NCI-H1105 (cell line): ENCODE measurements at places on chromosomes 5 and 9.

DNA sequence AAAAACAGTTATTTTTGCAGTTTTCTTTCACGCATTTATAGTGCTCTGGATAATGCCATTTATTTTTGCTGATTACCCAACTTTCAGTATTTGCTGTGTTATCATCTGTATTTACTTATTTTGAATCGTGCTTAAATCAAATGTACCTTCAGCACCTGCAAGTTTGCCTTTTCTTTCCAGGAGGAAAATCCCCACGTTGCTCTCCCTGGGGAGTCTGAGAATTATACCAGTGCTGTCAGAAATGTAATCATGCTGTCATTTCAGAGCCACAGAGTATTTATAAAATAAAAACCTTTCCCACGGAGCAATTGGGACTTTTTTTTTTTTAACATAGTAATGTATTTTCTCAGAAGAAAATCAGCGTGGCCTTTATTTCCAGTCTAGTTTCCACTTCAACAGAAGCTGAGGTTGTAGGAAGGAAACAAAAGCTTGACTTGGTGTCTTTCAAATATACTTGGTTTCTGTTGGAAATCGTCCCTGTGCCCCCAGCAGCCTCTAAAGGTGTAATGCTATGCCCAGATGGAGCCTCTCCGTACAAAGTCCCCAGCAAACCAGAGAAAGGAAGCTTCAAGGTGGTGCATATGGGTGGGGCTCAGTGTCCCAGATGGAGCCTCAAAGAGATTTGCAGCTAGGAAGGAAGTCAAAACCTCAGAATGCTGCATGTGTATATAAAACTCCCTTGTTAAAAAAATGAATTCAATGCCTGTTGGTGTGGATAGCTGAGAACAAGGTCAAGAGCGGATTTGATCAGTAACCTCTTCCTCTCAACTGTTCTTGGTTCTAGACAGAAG lies 2.1 kb downstream of the GPR150 start:
- no peak for DNase-seq

DNA sequence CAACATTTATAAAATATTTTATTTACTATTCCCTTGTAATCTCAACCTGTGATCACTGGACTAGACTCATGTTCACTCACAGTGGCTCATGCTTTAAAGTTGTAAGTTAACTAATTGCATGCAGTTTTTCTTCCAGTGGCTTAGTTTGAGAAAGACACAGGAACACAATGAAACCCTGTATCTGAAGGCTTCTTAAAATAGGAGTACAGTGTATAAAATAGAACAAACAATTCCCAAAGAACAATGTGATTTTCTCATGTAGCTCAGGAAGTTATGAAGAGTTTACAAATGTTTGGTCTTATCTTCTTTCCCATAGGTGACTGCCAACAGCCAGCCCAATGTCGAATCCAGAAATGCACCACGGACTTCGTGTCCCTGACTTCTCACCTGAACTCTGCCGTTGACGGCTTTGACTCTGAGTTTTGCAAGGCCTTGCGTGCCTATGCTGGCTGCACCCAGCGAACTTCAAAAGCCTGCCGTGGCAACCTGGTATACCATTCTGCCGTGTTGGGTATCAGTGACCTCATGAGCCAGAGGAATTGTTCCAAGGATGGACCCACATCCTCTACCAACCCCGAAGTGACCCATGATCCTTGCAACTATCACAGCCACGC lies 5.9 kb downstream of the RGMB start:
- DNase-seq: no peak

GRCh38 chr5:58087123-58087522 lies 372.8 kb downstream of the PLK2 start:
- DNase-seq: no peak

GRCh38 chr9:96376891-96377874 lies 6.3 kb downstream of the SLC35D2 start:
- DNase-seq: no peak

- no peak for DNase-seq
Measured at GRCh38 chr5:43134019-43134418, 13.3 kb downstream of the ZNF131 start.

DNA sequence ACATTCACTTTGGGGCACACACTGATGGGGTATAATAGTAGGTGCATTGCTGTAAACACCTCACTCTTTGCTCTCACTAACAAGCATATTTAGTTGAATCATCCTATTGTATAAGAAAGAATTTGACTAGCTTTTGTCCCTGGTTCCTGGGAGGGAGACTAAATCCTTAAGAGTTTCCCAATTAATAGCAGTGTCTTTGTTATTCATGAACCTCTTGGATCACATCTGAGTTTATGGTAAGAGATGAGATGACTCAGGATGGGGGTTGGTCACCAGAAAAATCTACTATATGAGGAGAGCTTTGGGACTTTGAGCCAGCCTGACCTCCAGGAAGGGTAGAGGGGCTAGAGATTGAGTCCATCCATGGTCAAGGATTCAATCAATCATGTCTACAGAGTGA lies 56.8 kb downstream of the PUM3 start:
- DNase-seq: no peak

- no peak for DNase-seq
Measured at GRCh38 chr9:78707481-78707991, 410.6 kb downstream of the PSAT1 start.

DNA sequence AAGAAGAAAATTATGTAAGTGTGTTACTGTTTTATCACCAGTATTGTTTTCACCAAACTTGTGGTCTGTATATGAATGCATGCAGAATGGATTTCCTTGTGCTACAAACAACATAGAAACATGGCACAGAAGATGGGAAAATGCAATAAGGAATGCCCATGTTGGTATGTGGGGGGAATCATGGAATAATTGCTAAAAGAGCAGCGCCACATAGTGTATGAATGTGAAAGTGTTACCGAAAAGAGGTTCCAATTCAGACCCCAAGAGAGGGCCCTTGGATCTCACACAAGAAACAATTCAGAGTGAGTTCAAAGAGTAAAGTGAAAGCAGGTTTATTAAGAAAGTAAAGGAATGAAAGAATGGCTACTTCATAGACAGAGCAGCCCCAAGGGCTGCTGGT lies 26.4 kb upstream of the TYRP1 start:
- DNase-seq: no peak

DNA sequence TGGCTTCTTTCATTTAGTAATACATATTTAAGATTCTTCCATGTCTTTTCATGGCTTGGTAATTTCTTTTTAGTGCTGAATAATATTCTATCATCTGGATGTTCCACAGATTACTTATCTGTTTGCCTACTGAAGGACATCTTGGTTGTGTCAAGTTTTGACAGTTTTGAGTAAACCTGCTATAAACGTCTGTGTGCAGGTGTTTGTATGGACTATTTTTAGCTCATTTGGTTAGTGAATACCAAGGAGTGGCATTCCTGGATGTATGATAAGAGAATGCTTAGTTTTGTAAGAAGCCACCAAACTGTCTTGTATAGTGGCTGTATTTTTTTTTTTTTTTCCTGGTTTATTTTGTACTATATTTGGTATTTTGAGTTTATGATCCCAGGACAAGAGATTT lies 38.4 kb downstream of the PRRC1 start:
- no peak for DNase-seq
